ENCODE measurements at places on chromosomes 7 and 10.

- no peak for DNase-seq
Measured at GRCh38 chr7:94095316-94096009, 91.3 kb upstream of the BET1 start.

DNA sequence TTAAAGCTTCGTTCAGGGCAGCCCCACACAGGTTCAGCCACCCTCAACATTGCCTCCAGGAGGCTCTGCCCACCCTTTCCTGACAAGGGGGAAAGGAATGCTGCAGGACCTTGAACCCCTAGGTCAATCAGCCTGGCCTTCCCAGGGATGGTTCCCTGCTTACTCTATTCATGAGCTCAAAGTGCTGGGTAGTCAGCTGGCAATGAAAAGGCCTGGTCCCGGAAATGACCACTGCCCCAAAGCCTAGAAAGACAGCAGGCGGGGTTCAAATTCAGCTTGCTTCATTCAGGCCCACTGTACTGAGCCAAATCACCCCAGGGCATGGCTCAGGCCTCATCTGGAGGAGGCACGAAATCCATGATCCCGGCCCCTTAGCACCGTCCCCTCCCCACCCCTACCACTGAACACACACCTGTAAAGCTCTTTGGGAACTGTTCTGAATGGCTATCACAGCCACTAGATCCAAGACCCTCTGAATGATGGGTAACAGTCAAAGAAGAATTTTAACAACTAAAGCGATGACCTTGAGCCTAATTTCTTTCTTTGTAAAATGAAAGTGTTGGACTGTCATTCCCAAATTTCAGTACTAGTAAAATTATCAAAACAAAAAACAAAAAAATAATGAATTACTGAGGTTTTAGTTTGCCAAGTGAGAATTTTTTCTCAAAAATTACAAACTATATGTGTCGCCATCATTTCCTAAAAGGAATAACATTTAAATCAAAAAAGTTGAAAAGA, 1.0 kb downstream of the URGCP start:
- no peak for DNase-seq

- DNase-seq: no peak
Measured at GRCh38 chr10:3750006-3750816, 34.8 kb downstream of the KLF6 start.

GRCh38 chr10:34320265-34320664, 494.8 kb downstream of the PARD3 start:
- DNase-seq: no peak

DNA sequence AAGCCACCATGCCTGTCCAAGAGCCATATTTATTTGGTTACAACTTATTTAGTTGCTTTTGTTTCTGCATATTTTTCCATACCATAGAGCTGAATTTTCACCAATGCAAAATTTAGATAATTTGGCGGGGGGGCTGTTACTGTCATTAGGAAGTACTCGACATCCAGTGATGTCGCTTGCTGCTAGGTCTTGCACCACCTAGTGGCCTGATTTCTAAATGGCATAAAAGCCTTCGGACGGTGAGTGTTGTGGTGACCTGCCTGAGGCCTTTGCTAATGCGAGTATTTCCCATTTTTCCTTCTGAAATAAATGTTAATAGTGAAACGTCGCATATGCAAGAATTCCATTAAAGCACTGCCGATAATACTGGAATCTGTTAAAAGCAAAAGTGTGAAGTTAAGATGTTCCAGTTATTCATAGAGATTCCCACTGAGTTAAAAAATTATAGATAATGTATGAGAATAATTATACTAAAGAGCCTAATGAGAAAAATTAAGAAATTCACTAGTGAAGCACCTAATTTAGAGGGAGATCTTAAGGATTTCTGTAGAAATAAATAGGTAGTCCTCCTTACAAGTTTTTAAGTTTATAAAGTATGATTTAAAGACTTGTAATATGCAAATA, 86.1 kb upstream of the DNAJB6 start:
- no peak for DNase-seq

DNA sequence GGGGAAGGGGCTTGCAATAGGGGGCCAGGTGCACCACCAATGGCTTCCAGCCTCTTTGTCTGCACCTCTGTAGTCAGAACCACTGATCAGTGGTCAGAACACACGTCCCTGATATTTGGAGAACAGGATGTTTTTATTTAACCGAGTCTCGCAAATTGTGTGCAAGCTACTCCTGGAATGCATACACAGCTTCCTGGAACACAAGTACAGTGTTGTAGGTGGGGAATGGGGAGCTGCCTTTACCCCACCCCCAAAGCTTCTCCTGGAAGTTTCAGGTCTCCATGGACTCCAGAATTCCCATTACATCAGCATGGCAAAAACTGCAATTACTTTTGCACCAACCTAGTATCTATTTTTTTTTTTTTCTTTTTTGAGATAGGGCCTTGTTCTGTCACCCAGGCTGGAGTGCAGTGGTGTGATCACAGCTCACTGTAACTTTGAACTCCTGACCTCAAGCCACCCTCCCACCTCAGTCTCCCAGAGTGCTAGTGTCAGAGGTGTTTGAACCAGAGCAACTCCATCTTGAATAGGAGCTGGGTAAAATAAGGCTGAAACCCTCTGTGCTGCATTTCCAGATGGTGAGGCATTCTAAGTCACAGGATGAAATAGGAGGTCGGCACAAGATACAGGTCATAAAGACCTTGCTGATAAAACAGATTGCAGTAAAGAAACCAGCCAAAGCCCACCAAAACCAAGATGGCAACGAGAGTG, 374.0 kb downstream of the CALN1 start:
- no peak for DNase-seq

GRCh38 chr10:70680899-70681730, 8.8 kb downstream of the ADAMTS14 start:
- no peak for DNase-seq

- DNase-seq: no peak
Measured at GRCh38 chr7:125347269-125347668, 417.6 kb upstream of the POT1 start.

DNA sequence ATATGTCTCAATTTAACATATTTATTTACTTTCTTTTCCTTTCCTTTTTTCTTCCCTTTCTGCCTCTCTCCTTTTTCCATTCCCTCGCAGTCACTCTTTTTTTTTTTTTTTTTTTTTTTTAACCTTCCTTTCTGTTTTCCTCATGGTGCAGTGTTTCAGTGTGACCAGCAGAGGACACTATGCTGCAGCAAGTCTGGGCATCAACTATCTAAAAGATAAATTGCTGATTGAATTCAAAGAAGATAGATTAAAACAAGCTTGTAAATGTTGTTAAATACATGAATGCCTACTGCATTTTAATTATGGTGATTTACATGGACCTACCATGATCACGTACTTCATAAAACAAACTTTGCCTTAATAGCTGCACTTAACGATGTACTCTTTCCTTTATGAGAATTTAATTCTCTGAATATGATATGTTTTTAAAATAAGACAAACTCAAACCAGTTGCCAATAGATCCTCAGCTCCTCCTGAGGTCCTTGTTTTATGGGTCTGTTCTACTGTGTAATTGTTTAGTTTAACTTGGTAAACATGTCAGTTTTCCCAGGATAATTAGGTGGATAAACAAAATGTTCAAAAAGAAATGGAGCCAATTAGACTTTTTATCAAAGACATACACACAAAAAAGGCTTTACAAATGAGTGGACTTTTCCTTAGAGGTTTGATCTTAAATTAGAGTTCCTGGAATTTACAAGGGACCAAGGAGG, 101.0 kb upstream of the AGR3 start:
- no peak for DNase-seq

- DNase-seq: no peak
Measured at GRCh38 chr10:93722550-93722949, 20.2 kb upstream of the FRA10AC1 start.

DNA sequence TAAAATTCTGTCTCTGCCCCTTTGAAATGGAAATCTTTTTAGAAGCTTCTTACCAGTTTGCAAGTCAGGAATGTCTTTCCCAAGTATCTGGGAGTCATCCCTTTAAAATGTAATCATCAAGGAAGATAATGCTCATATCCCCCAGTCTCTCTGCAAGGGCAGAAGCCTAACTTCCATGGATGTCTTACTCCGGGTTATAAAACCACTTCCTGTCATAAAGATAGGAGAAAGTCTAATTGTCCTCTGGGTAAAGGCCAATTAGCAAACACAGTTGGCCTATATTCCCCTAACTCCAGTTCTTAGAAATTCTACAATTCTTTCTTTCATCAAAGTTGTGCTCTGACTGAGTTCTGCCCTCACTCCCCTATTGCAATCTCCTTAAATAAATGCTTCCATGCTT, 1631.5 kb upstream of the LRRTM3 start:
- no peak for DNase-seq
